Upper lobe of left lung (tissue), 6 donors: ENCODE measurements at places on chromosomes 16 and 17. TPM values are rescaled to one million over a fixed set of nuclear protein-coding genes. Genes with fewer than 3 reads are reported as not detected.

DNA sequence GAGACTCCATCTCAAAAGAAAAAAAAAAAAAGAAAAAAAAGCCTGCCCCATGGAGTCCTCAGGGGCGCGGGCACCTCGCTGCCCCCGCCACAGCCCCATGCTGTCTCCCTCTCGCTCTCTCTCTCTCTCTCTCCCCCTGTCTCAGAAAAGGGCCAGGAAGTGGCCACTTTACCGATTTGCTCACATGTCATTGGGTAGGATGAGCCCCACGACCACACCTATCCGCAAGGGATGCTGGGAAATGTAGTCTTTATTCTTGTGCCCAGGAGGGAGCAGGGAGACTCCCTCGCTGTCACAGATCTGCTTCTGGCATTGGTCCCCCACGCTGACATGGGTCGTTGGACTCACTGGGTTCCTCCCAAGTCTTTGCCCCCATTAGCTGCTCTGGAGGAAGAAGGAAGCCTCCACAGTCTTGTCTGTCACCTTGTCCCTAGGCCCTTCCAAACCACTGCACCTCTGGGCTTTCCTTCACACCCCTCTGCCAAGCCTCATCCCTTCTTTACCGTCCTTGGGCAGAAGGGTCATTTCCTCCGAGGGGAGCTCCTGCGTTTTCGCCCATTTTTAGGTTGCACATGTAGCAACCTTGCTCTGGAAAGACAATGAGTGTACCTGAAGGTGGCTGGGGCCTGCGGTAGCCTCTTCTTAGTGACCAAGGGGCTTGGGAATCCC, 6.9 kb upstream of the GJD3 start:
- DNase-seq = no peak

The SRCIN1 gene
- total RNA-seq = 1.6 TPM

The ASPA gene
- total RNA-seq = 7.6 TPM

GRCh38 chr17:68356949-68357455, 65.7 kb downstream of the ARSG start:
- no peak for DNase-seq

The TNFRSF17 gene
- not detected for total RNA-seq

- no peak for DNase-seq
Measured at GRCh38 chr16:3580251-3580651, 3.0 kb upstream of the NLRC3 start.

- DNase-seq = peak; percentile 97
Measured at GRCh38 chr16:19167710-19168370, at the start of gene SYT17. SYT17 (plus strand) TSS chr16:19168240; CDS start chr16:19168647, 407 bp downstream.

GRCh38 chr16:2165861-2166260, 10.3 kb downstream of the TRAF7 start:
- no peak for DNase-seq

GRCh38 chr17:49157784-49158183, 25.2 kb downstream of the B4GALNT2 start:
- DNase-seq = no peak

DNA sequence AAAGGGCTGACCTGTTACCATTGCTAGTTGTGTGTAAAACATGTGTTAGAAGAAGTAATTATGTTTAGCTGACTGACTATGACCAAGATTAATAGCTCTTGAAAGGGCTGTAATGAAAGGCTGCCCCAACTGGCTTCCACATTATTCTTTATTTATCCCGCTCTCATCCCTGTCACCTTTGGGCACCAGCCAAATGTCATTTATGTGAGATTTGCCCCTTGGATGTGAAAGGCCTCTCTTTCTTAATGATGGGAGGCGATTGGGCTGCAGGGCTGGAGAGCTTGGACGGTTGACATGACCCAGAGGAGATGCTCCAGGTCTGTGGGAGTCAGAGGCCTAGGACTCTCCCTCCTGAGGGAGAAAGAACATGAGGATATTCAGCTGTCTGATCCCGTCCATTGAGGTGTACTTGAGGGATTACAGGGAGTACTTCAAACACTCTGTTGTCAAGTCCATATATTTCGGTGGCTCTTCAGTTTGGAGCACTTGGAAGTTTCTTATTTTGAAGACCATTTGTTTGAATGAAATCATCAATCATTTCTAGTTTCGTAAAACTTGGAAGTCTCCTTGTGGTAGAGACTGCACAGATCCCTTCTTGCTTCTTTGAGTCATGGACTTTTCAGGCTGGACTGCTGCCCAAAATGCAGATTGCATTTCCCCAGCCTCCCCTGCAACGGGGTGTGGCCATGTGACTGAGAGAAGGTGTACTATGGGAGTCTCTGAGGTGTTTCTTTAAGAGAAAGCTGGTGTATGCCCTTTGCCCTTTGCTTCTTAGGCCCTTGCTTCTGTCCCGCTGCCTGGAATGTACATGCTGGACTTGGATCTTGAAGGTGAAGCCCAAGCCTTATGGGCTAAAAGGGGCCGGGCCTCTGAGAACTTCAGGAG, 51.3 kb downstream of the FTO start:
- no peak for DNase-seq

- peak; percentile 55 for DNase-seq
Measured at GRCh38 chr17:49219987-49220386, 9.5 kb downstream of the ABI3 start.

GRCh38 chr17:56031636-56032035, 121.6 kb upstream of the ANKFN1 start:
- no peak for DNase-seq

The KRT9 gene
- not detected for total RNA-seq

The SYCE1L gene
- not detected for total RNA-seq

The HCRT gene
- total RNA-seq = not detected

DNA sequence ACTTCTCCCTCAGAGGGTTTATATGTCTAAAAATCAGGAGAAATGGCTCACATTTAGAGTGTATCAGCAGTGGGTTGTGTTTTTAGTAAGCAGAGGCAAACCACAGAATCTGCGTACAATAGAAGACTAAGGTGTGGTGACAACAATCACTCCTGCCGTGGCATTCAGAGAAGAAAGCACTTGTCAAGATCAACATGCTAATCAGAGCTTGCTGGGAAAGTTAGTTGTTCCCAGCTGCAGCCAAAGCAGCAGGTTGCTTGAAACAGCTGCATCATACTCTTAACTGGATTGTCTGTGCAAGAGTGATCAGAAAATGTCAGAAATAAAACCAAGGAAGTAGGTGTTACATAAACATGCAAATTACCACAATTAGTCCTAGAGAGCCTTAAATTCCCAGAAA, 616.4 kb downstream of the CDH8 start:
- no peak for DNase-seq

The ST6GALNAC2 gene
- 32.3 TPM for total RNA-seq

- DNase-seq = no peak
Measured at GRCh38 chr16:67676516-67676915, 9.9 kb downstream of the C16orf86 start.

The NGFR gene
- total RNA-seq = 2.3 TPM

DNA sequence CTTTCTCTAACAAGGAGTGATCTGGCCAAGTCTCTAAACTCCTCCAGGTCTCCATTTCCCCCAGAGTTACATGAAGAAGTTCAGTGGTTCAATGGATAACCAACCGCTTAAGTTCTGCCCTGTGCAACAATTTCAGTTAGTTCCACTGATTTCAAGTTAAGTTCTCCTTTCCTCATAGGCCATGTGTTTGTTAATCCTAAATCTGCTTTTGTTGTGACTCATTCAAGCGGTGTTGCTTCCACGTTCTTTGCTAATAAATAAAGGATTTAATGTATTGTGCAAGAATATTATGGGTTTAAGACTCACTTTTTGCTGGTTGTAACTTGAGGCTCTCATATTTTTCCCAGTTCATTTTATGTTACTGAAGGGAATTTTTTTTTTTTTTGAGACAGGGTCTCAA, 36.3 kb downstream of the GNA13 start:
- DNase-seq = no peak

The TEX14 gene
- 0.22 TPM for total RNA-seq

DNA sequence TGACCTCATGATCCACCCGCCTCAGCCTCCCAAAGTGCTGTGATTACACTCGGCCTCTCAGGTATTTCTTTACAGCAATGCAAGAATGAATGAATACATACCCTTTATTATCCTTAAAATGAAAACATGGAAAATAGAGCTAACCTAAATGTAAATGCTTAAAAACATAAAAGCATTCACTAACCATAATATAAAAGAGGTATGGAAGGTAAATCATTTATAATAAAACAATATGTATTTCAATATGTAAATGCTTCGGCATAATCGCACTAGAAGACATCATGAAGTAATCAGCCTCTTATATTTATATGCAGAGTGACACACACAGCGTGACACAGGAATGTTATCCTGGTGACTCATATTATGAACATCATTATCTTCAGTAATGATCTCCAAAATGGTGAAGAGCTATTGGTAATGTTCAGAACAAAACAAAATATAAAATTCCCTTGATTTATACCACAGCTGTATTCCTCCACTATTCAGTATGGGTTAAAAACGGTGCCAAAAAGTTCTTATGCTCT, 53.9 kb downstream of the AIPL1 start:
- DNase-seq = no peak

The KRTAP9-4 gene
- total RNA-seq = not detected

DNA sequence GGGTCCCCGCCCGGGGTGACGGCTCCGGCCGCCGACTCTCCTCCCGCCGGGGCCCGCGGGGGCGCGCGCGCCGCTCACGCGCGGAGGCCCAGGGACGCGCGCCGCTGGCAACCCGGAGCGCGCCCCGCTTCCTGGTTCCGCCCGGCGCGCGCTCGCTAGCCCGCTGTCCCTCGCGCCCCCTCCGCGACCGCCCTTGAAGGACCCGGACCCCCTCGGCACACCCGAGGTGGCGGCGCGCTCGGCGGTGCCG, at the start of gene STAT5B:
Gene STAT5B, minus strand, starts transcription at position 33 of the 250 bp plus-strand sequence. CDS start 44,264 bp downstream, outside the sequence.
- DNase-seq = peak; percentile 77

DNA sequence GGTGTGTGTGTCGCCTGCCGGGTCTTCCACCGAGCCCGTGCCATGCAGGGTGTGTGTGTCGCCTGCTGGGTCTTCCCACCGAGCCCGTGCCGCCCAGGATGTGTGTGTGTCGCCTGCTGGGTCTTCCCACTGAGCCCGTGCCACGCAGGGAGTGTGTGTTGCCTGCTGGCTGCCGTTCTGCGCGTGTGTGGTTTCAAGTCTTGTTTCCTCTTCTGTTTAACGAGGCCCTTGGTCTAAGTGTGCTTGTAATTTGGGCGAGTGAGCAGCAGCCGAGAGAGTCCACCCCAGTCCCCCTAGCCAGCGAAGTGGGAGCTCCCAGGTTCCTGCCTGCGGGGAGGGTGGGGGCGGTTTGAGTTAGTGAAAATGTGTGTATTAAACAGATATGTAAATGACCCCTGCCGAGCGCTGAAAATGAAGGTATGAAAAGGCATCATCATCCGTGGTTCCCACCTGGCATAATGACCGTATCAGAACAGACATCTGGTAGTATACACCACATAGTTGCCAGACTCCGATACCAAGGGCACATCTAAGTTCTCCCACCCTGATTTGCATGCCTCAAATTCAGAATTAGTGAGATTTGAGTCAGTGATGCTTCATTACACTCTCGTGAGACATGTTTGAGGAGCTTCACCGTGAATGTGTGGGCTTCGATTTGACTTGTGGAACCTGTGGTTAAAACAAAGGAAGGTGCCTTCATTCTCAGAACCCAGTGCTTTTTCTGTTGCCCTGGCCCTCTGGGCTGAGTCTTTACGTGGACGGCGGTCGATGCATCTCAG, 114.5 kb upstream of the CHMP6 start:
- DNase-seq = no peak

The KRT33B gene
- total RNA-seq = not detected

The CTRB1 gene
- total RNA-seq = not detected

DNA sequence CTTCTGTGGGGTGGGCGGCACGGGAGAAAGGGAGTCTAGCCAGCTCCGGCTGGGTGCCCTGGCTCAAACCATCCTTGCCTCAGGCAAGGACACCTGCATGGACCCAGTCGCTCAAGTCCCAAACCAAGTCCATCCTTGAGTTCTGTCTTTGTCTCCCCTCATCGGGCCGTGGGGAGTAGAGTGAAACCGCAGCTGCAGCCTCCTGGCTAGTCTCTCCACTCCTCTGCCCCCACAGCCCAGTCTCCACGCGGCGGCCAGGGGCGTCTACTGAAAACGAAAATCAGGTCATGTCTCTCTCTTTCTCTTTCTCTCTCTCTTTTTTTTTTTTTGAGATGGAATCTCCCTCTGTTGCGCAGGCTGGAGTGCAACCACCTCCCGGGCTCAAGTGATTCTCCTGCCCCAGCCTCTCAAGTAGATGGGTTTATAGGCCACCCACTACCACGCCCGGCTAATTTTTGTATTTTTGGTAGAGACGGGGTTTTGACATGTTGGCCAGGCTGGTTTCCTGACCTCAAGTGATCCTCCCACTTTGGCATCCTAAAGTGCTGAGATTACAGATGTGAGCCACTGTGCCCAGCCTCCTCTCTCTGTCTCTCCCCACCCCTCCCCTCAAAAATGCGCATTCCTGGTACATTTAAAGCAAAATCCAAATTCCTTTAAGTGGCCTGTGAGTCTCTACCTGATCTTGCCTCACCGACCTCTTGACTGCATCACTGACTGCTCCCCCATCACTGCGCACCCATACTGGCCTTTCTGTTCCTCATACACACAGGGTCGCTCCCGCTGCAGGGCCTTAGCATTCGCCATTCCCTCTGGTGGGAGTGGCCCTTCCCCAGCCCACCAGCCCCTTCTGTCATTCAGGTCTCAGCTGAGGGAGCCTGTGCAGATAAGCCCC, 17.7 kb upstream of the RMI2 start:
- no peak for DNase-seq

DNA sequence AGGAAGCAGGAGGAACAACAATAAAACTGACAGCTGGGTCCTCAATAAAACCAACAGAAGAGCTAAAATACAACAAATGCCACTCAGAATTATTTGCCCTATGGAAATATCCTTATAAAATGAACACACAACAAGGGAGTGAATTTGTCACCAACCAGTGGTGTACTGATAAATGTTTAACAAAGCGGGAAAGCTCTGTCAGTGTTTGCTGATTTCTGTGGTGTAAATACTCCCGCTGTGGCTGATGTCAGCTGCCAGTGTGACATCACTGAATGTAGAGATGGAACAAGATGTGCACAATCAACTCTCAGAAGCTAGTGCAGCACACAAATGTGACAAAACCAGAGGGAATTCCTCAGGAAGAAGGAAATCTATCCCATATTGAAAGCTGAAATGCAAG, 51.9 kb downstream of the CDYL2 start:
- no peak for DNase-seq

The GPR139 gene
- total RNA-seq = not detected

The WNT3 gene
- 2.1 TPM for total RNA-seq

DNA sequence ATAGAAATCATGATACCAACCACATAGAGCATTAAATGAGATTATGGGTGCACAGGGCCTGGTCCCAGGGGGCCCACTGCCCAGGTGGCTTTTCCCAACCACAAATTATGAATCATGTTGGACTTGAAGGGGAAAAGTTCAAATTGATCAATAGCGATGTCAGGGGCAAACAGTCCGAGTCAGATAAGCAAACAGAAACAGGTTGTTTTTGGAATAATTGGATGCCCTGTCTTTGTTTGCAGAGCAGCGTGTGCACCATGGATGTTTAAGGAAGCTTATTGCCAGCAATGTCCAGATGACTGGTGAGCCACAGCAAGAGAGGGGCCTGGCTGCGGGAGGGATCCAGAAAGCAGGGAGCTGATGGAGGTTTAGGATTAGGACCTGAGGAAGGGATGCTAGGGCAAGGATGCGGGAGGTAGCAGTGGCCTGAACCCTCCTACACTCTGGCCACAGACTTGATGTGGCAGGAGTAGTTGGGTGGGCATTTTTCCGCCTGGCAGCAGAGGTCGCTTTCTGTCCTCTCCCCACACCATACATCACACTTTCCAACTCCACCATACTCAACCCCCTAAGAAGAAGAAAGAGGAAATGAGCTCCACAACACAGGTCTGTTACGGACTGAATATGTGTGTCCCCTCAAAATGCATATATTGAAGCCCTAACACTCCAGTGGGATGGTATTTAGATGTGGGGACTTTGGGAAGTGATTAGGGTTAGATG, 266.4 kb upstream of the RPL38 start:
- DNase-seq = no peak

The KRT15 gene
- 26.7 TPM for total RNA-seq

GRCh38 chr17:61396586-61397085, 3.0 kb upstream of the TBX2 start:
- DNase-seq = no peak
